ENCODE measurements at places on chromosomes 3 and 15. TPM values are rescaled to one million over a fixed set of nuclear protein-coding genes. Genes with fewer than 3 reads are reported as not detected.
A peak's percentile ranks its signal among the peaks of the same experiment; 100 is the strongest.

- no peak for DNase-seq
- H3K36me3 ChIP-seq = no peaks in the 10 kb centered on the region
- peaks cover 34% of the 10 kb centered on the region for H3K4me1 ChIP-seq
- H3K27ac ChIP-seq = peak overlapping the region; percentile 8
Observed at GRCh38 chr15:52262364-52262763, 33.2 kb downstream of the MYO5C start.

Gene INSYN1
- total RNA-seq = not detected

Gene KCNAB1
- total RNA-seq = 0.16 TPM

Gene MASP1
- not detected for total RNA-seq

- no peak overlapping the region for H3K27ac ChIP-seq
- no peaks in the 10 kb centered on the region for H3K36me3 ChIP-seq
- DNase-seq = no peak
- H3K27me3 ChIP-seq = no peaks in the 10 kb centered on the region
- no peak overlapping the region for H3K4me3 ChIP-seq
Observed at GRCh38 chr3:12974819-12975218, 98.4 kb downstream of the IQSEC1 start.

DNA sequence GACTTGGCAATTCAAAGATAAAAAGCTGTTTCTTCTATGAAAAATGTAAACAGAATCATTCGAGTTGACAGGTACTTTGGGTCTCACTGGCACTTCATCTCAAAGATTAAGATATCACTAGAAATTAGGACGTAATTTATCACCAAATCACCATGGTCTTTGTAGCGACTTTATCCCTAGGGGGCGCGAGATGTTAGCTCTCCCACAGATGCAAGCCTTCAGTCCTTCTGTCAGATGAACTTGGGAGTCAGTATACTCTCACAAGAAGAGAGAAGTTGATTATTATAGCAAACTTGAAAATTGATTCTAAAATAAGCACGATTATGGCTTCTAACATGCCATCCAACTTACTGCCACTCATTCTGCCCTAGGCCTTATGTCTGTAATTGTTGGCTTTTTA lies 150.3 kb downstream of the ALCAM start:
- H3K27me3 ChIP-seq = no peaks in the 10 kb centered on the region
- H3K27ac ChIP-seq = no peak overlapping the region

- DNase-seq = no peak
- H3K27ac ChIP-seq = no peak overlapping the region
- no peaks in the 10 kb centered on the region for H3K27me3 ChIP-seq
- no peak overlapping the region for H3K4me3 ChIP-seq
- no peaks in the 10 kb centered on the region for H3K36me3 ChIP-seq
Observed at GRCh38 chr3:54968546-54969172, 40.8 kb upstream of the LRTM1 start.

GRCh38 chr3:151428386-151428785 lies 32.5 kb downstream of the IGSF10 start:
- no peaks in the 10 kb centered on the region for H3K27me3 ChIP-seq
- peaks cover 4% of the 10 kb centered on the region for H3K36me3 ChIP-seq
- H3K27ac ChIP-seq = no peak overlapping the region
- no peaks in the 10 kb centered on the region for H3K4me1 ChIP-seq
- H3K4me3 ChIP-seq = no peak overlapping the region

DNA sequence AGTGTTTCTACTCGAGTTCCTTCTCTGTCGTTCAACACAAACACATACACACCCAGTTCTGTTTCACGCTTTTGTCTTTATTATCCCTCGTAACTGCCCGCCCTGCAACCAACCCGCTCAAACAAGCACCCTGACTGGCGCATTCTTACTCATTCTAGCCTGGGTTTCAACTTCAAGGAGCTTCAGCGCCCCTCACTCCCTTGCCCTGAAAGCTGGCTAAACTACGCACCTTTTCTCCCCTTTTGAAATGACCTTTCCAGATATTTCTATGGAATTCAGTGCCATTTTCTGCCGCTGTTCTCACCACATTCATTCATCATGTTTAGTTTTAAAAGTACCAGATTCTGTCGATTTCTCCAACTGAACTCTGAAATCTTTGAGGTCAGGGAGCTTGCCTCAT lies 653 bp upstream of the MFSD1 start:
- H3K36me3 ChIP-seq = no peaks in the 10 kb centered on the region
- H3K4me3 ChIP-seq = peak overlapping the region; percentile 87
- H3K27me3 ChIP-seq = no peaks in the 10 kb centered on the region
- peak overlapping the region; percentile 94 for H3K27ac ChIP-seq
- no peak for DNase-seq
- peaks cover 42% of the 10 kb centered on the region for H3K4me1 ChIP-seq

Gene HTR3E
- total RNA-seq = not detected

DNA sequence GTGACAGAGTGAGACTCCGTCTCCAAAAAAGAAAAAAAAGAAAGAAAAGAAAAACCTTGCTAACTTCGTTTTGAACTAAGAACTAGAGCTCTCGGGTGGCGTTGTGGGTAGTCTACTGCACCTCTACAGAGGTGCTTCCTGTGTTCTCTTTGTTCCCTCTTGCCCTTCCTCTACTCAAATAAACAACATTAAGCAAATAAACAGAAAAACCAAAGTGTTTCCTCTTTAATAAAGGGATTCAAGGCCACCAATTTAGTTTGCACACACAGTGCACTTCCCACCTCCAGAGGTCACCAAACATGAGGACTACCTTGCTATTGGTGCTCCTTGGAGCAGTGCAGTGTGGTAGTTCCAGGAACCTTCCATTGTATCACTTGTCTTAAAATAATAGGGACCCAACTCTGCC lies 354.2 kb upstream of the TBL1XR1 start:
- no peaks in the 10 kb centered on the region for H3K27me3 ChIP-seq
- H3K4me1 ChIP-seq = peaks cover 69% of the 10 kb centered on the region
- peak overlapping the region; percentile 85 for H3K27ac ChIP-seq
- H3K4me3 ChIP-seq = peak overlapping the region; percentile 40

- H3K4me1 ChIP-seq = peaks cover 59% of the 10 kb centered on the region
- H3K27me3 ChIP-seq = no peaks in the 10 kb centered on the region
- H3K36me3 ChIP-seq = no peaks in the 10 kb centered on the region
- H3K27ac ChIP-seq = peak overlapping the region; percentile 97
- peak overlapping the region; percentile 89 for H3K4me3 ChIP-seq
Observed at GRCh38 chr3:141797819-141798447, 34.7 kb downstream of the GRK7 start.

GRCh38 chr15:96336596-96337364 lies 6.3 kb downstream of the NR2F2 start:
- no peak overlapping the region for H3K4me3 ChIP-seq
- no peak for DNase-seq
- H3K36me3 ChIP-seq = peaks cover 14% of the 10 kb centered on the region
- H3K4me1 ChIP-seq = peaks cover 22% of the 10 kb centered on the region

GRCh38 chr3:7309641-7310102 lies 448.8 kb downstream of the GRM7 start:
- no peak for DNase-seq
- peaks cover 3% of the 10 kb centered on the region for H3K27me3 ChIP-seq
- peaks cover 2% of the 10 kb centered on the region for H3K4me1 ChIP-seq
- no peaks in the 10 kb centered on the region for H3K36me3 ChIP-seq
- no peak overlapping the region for H3K4me3 ChIP-seq

GRCh38 chr3:46162975-46163555 lies 45.0 kb downstream of the CCR1 start:
- H3K4me3 ChIP-seq = no peak overlapping the region
- H3K27me3 ChIP-seq = no peaks in the 10 kb centered on the region
- H3K27ac ChIP-seq = no peak overlapping the region
- no peak for DNase-seq
- H3K4me1 ChIP-seq = no peaks in the 10 kb centered on the region

- no peak overlapping the region for H3K27ac ChIP-seq
- H3K4me3 ChIP-seq = no peak overlapping the region
- H3K36me3 ChIP-seq = no peaks in the 10 kb centered on the region
Observed at GRCh38 chr3:14213066-14213774, 34.6 kb downstream of the LSM3 start.

DNA sequence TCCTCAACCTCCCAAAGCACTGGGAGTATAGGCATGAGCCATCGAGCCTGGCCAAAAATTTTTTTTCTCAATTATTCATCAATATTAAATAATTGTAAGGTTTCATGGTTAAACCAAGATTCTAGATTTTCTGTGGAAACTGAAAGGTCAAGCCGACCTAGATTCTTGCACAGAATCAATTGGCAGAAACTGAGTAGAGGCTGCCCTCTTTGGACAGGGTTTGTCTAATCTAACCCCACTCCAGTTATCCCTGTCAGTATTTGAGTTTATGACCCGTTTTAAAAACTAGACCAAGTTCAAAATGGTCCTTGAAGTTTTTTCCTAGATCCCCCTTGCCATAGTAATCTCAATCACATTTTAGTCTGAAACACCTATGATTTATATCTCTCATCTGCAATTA lies 8.6 kb upstream of the ADAM10 start:
- H3K36me3 ChIP-seq = no peaks in the 10 kb centered on the region
- no peak overlapping the region for H3K4me3 ChIP-seq
- H3K27ac ChIP-seq = no peak overlapping the region

GRCh38 chr3:133820889-133821675 lies 15.5 kb downstream of the SRPRB start:
- no peak overlapping the region for H3K4me3 ChIP-seq
- no peak overlapping the region for H3K27ac ChIP-seq
- no peaks in the 10 kb centered on the region for H3K27me3 ChIP-seq
- DNase-seq = no peak
- peaks cover 4% of the 10 kb centered on the region for H3K4me1 ChIP-seq
- H3K36me3 ChIP-seq = peaks cover 87% of the 10 kb centered on the region

- no peak for DNase-seq
- no peak overlapping the region for H3K4me3 ChIP-seq
- H3K27ac ChIP-seq = no peak overlapping the region
- peaks cover 10% of the 10 kb centered on the region for H3K27me3 ChIP-seq
- peaks cover 2% of the 10 kb centered on the region for H3K36me3 ChIP-seq
Observed at GRCh38 chr3:73137736-73138403, 76.4 kb downstream of the EBLN2 start.

Gene ATP13A5
- total RNA-seq = not detected

- DNase-seq = no peak
- peaks cover 24% of the 10 kb centered on the region for H3K36me3 ChIP-seq
- no peak overlapping the region for H3K4me3 ChIP-seq
Observed at GRCh38 chr3:188491276-188491687, 337.3 kb downstream of the LPP start.

DNA sequence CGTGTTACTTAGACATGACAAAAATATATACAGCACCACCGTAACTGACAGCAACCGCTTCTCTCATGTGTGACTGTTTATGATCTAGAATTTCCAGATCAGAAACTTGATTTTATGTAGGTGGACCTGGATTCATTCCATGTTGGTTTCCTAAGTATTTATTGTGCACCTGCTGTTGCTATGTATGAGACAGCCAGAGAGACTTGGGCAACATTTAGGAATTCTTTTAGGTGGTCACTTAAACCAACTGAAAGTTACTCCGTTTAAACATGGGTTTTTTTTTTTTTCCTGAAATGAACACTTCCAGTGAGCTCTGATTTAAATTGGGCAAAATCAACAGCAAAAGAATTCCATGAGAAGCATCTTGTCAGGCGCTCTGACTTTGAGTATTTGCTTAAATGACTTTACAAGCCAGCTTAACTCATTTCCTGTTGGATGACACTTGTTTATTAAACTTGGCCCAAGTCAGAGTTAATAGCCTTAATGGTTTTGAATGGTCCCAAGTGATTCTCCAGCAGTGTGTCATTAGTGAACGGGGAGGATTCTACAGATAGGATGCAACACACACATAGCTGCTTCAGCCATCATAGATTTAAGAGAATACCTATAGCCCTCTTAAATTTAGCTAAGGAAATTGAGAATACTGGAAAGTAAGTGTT lies 31.8 kb downstream of the MITF start:
- H3K4me1 ChIP-seq = no peaks in the 10 kb centered on the region
- no peaks in the 10 kb centered on the region for H3K36me3 ChIP-seq
- DNase-seq = no peak
- no peak overlapping the region for H3K27ac ChIP-seq

- H3K27ac ChIP-seq = no peak overlapping the region
- no peaks in the 10 kb centered on the region for H3K27me3 ChIP-seq
- no peak overlapping the region for H3K4me3 ChIP-seq
- H3K4me1 ChIP-seq = peaks cover 12% of the 10 kb centered on the region
Observed at GRCh38 chr15:40379853-40380252, 2.7 kb upstream of the KNSTRN start.

Gene XCR1
- total RNA-seq = not detected

GRCh38 chr3:178718995-178719635 lies 182.9 kb downstream of the KCNMB2 start:
- no peak overlapping the region for H3K27ac ChIP-seq
- no peak overlapping the region for H3K4me3 ChIP-seq
- no peaks in the 10 kb centered on the region for H3K27me3 ChIP-seq
- DNase-seq = no peak
- peaks cover 2% of the 10 kb centered on the region for H3K36me3 ChIP-seq
- H3K4me1 ChIP-seq = no peaks in the 10 kb centered on the region

DNA sequence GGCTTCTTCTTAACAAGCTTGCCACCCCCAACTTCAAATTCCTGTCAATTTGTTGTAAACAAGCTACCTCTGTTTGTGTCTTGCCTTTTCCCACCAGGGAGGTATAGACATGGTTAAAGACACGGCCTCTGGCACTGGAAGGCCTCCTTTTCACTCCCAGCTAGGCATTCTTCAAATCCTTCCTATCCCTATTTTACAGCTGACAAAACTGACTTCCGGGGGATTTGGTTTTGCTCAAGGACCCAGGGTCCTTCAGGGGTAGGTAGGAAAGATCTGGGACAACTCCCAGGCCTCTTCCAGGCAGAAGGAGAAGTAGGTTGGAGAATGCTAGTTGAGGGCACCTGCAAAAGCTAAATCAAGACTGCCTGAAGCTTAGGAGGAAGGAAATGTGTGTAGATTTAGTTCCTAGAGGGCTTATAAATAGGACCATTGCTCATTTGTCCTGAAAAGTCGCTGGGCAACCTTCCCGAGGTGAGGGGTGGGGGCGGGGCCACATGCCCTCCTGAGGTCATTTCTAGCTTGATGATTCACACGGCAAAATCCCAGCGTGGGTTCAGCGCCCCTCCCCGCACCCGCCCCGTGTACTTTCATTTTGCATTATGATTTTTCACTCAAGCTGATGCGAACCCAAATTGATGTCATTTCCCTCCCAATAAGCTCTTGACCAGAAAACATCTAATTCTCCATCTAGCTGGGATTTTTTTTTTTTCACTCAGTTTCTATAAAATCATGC lies 365.5 kb downstream of the SHQ1 start:
- H3K27me3 ChIP-seq = peaks cover 3% of the 10 kb centered on the region
- H3K4me1 ChIP-seq = peaks cover 4% of the 10 kb centered on the region
- peak; percentile 35 for DNase-seq
- H3K36me3 ChIP-seq = no peaks in the 10 kb centered on the region

- no peaks in the 10 kb centered on the region for H3K4me1 ChIP-seq
- H3K27me3 ChIP-seq = no peaks in the 10 kb centered on the region
- H3K36me3 ChIP-seq = peaks cover 11% of the 10 kb centered on the region
- H3K27ac ChIP-seq = peak overlapping the region; percentile 4
Observed at GRCh38 chr15:43440721-43441281, 52.2 kb downstream of the TP53BP1 start.

- no peaks in the 10 kb centered on the region for H3K36me3 ChIP-seq
- H3K27ac ChIP-seq = no peak overlapping the region
- no peak overlapping the region for H3K4me3 ChIP-seq
Observed at GRCh38 chr15:40838756-40839155, 5.1 kb upstream of the SPINT1 start.

GRCh38 chr15:94417501-94418293 lies 186.3 kb downstream of the MCTP2 start:
- no peak for DNase-seq
- no peak overlapping the region for H3K27ac ChIP-seq
- no peak overlapping the region for H3K4me3 ChIP-seq

GRCh38 chr3:96070678-96071077 lies 743.7 kb upstream of the EPHA6 start:
- no peaks in the 10 kb centered on the region for H3K27me3 ChIP-seq
- H3K36me3 ChIP-seq = no peaks in the 10 kb centered on the region
- no peak overlapping the region for H3K4me3 ChIP-seq
- H3K4me1 ChIP-seq = no peaks in the 10 kb centered on the region
- no peak for DNase-seq
- H3K27ac ChIP-seq = no peak overlapping the region

GRCh38 chr3:98209244-98209643 lies 42.7 kb downstream of the OR5H15 start:
- H3K36me3 ChIP-seq = no peaks in the 10 kb centered on the region
- no peak overlapping the region for H3K4me3 ChIP-seq
- no peak overlapping the region for H3K27ac ChIP-seq

Data from naive thymus-derived CD8-positive, alpha-beta T cell (primary cell).